ACHN (cell line): ENCODE measurements at places on chromosomes 7 and 10.

DNA sequence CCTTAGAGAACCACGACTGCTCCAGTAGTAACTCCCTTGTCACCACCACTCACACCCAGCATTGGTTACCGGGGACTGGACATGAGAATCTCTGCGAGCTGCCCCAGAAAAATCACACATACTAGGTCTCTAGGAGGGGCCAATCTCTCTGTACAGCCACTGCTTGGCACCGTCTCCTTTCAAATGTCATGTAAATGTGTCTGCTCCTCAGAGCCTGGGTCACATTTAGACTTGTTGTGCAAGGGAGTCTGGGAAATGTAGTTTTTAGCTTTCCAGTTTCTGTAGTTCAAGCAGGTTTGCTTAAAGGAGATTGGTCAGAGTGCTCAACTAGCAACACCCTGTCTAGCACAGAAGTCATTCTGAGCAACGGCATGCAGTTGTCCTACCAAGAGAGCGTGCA is 60.0 kb downstream of the CHN2 start:
- DNase-seq = no peak

- DNase-seq = no peak
Measured at GRCh38 chr10:84608126-84608525, 279.7 kb downstream of the CCSER2 start.

GRCh38 chr7:120729245-120729644 is 128.7 kb downstream of the TSPAN12 start:
- no peak for DNase-seq

GRCh38 chr10:86402283-86402941 is 35.8 kb upstream of the GRID1 start:
- peak; percentile 30 for DNase-seq

DNA sequence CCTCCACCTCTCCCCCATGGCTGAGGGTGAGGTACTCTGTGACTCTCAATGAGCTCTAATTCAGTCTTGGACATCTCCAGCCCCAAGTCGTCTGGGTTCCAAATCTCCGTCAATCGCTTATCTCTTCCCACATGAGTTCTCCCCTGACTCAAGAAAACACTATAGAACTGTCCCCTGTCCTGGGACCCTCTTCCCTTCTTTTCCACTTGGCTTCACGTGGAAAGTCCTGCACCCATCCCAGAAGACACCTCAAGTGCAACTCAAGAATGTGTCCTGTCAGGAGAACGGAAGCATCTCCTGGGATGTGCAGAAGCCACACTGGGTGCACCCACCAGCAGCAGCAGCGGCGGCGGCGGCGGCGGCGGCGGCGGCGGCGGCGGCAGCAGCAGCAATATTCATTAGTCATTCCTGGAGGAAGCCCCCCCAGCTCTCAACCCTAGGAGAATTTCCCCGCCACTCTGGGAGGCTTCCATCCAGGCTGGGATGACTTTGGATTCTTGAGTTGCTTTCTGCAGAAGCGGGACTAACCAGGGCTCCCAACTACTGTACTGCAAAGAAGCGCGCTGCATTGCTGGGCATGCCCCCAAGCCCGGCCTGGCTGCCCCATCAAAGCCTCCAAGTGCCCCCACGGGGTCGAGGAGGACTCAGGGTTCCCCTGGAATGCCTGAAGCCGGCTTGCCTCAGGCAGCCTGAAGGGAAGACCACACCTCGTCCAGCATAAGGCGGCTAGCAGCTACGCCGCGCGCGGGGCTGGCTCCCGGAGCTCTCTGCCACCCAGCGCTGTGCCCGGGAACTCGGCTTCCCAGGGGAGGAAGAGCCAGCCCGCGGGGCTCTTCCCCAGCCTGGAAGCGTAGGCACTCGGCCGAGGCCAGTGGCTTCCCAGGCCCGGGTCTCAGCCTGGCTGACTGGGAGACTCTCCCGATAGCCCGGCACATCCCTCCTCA is 1.0 kb downstream of the CRTAC1 start:
- no peak for DNase-seq

- DNase-seq = no peak
Measured at GRCh38 chr7:126079581-126079980, 1150.0 kb upstream of the POT1 start.

- no peak for DNase-seq
Measured at GRCh38 chr10:111222961-111223360, 146.1 kb downstream of the ADRA2A start.

GRCh38 chr10:31617757-31618156 is 298.7 kb downstream of the ZEB1 start:
- DNase-seq = no peak

GRCh38 chr7:40551685-40552576 is 417.1 kb downstream of the SUGCT start:
- DNase-seq = peak; percentile 16

GRCh38 chr10:102461187-102462054 is 10.1 kb upstream of the C10orf95 start:
- DNase-seq = peak; percentile 95

DNA sequence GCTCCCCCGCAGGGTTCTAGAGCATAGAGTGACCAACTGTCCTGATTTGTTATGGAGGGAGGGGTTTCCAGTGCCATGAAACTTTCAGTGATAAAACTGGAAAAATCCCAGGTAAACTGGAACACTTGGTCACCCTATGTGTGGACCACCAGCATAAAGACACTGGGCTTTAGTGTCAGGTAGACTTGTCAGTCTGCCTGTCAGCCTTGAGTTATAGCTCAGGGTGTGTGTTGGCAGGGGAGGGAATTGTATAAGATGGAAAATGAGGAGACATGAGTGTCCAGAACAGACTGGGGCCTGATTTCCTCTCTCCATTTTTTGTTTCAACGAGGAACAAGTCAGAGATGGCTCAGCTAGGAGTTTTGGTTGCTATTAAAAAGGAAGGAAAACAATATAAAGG is 10.2 kb upstream of the EFCAB10 start:
- no peak for DNase-seq

- DNase-seq = no peak
Measured at GRCh38 chr7:49805371-49806007, 32.1 kb downstream of the VWC2 start.

DNA sequence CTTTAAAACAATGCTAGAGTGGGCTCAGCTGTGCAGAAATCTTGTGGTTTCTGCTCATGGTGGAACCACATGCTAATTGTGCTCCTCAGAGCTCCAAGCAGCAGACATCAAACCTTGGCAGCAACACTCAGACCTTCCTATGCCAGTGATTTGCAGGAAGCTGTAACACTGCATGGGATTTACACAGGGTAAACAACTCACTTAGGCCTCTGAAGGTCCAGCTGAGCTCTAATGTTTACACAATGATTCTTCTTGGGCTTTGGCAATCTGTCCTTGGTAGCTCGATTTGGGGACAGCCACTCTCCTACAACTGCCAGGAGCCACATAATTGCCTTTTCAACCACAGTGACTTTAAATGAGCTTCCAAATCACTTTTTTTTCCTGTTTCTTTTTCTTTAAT is 97.7 kb upstream of the PDLIM1 start:
- DNase-seq = no peak

GRCh38 chr7:80597875-80598274 is 40.6 kb upstream of the CD36 start:
- no peak for DNase-seq

- DNase-seq = no peak
Measured at GRCh38 chr10:98039690-98040381, 9.4 kb upstream of the CRTAC1 start.

GRCh38 chr7:87330316-87330715 is 15.1 kb upstream of the CROT start:
- DNase-seq = no peak

GRCh38 chr10:63843107-63843506 is 321.9 kb downstream of the REEP3 start:
- DNase-seq = no peak

DNA sequence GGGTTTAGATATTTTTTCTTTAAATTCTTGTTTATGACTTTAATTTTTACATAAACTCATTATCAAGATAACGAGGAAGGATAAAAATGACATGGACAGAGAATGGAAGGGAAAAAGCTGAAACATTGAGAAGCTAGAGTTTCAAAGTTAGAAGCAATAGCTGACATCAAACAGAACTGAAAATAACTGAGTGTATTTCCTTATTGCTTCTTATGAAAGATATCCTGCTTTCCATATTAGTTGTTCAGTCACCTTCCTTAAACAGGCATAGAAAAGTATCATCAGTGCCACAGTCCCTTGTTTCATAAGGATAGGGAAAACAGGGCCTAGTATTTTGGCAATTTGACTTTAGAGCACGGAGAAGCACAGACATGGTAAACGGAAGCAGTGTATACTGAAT is 460.5 kb upstream of the GHITM start:
- DNase-seq = no peak

GRCh38 chr10:67288688-67289410 is 363.0 kb downstream of the LRRTM3 start:
- DNase-seq = no peak

DNA sequence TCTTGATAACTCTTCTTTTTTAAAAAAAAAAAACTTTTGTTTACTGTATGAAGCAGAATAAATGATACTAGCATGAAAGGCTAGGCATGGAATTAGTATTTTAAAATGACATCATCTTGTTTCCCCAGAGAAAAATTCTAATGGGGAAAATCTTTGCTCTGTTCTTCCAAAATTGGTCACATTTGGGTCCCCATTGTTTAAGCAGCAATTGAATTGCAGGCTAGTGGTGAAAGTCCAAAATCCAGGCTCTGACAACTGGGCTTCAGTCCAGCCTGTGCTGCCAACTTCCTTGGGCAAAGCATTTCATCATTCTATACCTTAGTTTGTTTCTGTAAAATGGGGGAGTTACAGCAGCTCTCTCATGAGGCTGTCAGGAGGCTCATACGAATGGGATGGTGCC is 726.4 kb downstream of the KCNMA1 start:
- no peak for DNase-seq

- no peak for DNase-seq
Measured at GRCh38 chr10:11177926-11178471, 160.3 kb downstream of the CELF2 start.

GRCh38 chr10:66362522-66362921 is 563.3 kb upstream of the LRRTM3 start:
- no peak for DNase-seq

GRCh38 chr10:70932392-70933196 is 44.2 kb upstream of the PCBD1 start:
- DNase-seq = no peak

DNA sequence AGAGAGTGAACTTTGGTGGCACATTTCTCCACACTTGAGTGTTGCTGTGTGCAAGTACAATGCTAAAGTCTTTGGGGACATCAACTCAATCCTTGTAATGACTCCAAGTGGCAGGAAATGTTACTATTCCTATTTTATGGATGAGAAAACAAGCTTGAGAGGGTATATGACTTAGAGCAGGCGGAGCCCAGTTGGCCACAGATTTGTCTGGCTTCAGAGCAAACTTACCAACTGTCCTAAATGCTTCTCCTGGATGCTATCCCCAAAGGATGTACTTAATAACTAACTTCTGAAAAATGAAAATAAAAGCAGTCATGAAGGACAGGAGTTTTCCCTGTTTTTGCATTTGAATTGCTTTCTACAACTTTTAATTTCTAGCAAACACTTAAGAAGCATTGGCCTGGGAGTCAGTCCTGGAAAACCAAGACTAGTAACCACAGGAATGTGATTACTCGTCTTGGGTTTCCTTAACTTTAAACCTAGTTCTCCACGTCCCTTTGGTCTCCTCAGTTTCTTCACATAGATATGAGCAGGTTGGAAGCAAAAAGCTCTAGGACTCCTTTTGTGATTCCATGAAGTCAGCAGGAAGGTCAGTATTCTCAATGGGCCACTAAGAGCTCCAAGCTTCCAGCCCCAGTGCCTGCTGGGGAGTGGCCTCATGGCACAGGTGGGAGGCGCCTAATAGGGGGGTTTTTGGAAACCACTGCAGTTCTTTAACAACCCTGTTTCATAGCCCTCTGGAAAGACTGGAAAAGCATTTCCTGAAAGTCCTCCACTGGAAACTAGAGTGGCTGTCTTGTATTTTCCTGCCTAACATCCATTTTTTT is 140.8 kb downstream of the GLCCI1 start:
- peak; percentile 65 for DNase-seq

- DNase-seq = no peak
Measured at GRCh38 chr7:102416406-102416805, 17.0 kb upstream of the ORAI2 start.

DNA sequence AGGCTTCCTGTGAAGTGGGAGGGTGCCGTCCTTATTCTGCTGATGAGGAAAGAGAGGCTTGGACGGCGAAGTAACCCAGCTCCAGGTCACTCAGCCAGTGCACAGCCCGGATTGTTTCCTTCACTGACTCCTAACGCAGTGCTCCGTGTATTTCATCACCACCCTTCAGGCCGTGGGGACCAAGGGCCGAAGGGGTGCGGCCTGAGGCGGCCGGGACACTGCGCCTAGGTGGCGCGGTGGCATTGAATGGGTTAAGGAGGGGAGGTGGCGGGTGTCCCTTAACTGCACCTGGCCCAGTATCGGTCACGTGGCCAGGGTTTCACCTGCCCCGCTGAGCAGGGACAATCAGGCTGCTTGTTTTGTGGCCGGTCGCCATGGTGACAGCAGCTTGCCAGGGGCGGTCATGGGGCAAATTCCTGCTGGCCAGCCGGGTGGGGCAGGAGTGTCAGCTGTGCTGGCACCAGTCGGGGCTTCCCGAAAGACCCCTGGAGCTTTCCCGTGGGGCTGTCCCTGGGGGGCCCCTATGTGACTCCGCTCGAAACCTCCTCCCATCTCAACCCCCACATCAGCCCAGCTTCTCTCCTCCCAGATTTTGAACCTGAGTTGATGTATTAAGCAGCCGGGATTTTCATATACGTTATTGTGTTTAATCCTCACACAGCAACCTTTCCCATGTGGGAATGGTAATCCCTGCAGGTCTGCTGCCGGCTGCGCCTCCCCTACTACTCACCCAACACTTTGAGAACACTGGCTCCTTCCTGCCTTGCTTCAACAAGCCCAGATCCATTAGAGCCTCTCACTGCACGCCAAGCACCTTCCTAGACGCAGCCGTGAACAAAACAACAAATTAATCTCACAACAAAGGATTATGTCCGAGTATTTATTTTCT is 4.4 kb upstream of the ABHD11 start:
- DNase-seq = peak; percentile 77

DNA sequence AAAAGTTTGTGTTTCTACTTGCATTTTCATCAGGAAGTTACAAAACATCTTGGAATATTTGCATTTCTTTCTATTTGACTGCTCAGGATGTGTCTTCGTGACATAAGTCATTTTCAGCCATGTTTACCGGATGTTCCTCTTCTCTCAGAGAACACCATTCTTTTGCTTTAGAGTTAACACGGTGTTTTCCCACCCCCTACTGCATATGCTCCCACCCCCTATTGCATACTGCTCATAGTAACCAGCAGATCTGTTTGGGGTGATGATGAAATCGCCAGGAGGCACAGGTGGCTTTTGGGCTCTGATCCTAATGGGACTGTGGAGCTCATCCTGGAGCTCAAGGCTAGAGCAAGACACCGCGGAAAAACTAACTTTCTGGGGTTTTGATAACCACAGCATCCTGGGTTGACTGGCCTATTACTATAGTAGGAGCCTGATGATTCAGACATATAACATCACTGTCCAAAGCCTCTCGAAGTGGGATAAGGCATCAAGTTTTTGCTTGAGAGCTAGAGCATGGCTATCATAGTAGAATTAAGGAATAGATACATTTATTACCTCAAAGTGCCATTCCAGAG is 65.1 kb upstream of the BET1 start:
- DNase-seq = no peak

- peak; percentile 46 for DNase-seq
Measured at GRCh38 chr7:122902751-122903495, 16.7 kb upstream of the CADPS2 start.

- DNase-seq = peak; percentile 36
Measured at GRCh38 chr10:123945325-123945920, 53.8 kb upstream of the CPXM2 start.
